ENCODE measurements at places on chromosomes 1 and 21. TPM values are rescaled to one million over a fixed set of nuclear protein-coding genes. Genes with fewer than 3 reads are reported as not detected.

- peaks cover 6% of the 10 kb centered on the region for H3K4me1 ChIP-seq
- H3K27me3 ChIP-seq, result peaks cover 8% of the 10 kb centered on the region
- no peak overlapping the region for H3K4me3 ChIP-seq
- no peak overlapping the region for H3K27ac ChIP-seq
- DNase-seq, result no peak
Measured at GRCh38 chr1:74596717-74597116, 76.9 kb downstream of the ERICH3 start.

- H3K27ac ChIP-seq, result no peak overlapping the region
- peaks cover 8% of the 10 kb centered on the region for H3K4me1 ChIP-seq
- H3K36me3 ChIP-seq, result no peaks in the 10 kb centered on the region
- H3K4me3 ChIP-seq, result no peak overlapping the region
Measured at GRCh38 chr1:235004840-235005391, 123.7 kb downstream of the TOMM20 start.

GRCh38 chr1:155952505-155952890 lies 11.1 kb downstream of the RXFP4 start:
- no peak overlapping the region for H3K27ac ChIP-seq
- DNase-seq, result no peak
- no peaks in the 10 kb centered on the region for H3K27me3 ChIP-seq
- no peaks in the 10 kb centered on the region for H3K4me1 ChIP-seq

The NBPF6 gene
- not detected for total RNA-seq

GRCh38 chr1:167670563-167670962 lies 40.5 kb downstream of the RCSD1 start:
- no peak for DNase-seq
- no peak overlapping the region for H3K4me3 ChIP-seq
- H3K4me1 ChIP-seq, result peaks cover 7% of the 10 kb centered on the region
- no peaks in the 10 kb centered on the region for H3K36me3 ChIP-seq
- no peak overlapping the region for H3K27ac ChIP-seq

The SLAMF9 gene
- not detected for total RNA-seq

DNA sequence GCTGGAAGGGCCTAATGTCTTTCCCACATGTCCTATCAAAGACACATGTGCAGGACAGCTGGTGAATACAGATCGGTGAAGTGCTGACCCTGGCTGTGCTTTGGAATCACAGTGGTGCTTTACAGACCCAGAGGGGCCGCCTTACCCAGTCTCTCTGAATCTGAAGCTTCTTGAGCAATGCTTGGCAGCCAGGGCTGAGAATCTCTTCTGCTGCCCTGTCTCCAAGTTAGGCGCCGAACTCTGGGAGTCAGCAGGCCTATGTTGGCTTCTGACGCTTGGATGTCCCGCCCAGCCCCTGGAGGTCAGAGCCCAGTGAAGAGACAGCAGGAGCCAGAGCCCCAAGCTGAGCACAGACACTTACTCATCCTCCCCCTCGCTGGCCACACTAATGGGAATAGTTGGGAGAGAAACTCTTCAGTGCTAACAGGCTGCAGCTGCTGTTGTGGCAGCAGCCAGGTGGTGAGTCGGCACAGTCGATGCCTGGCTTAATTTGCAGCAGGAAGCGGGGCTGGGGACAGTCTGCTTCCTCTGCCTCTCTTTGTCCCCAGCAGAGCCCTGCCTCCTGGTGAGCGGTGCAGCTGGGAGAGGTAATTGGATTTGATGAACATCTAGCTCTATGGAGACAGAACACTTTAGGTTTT lies 68.1 kb downstream of the URB2 start:
- no peak overlapping the region for H3K4me3 ChIP-seq
- peaks cover 4% of the 10 kb centered on the region for H3K4me1 ChIP-seq
- H3K36me3 ChIP-seq, result no peaks in the 10 kb centered on the region
- peak overlapping the region; percentile 64 for H3K27ac ChIP-seq

DNA sequence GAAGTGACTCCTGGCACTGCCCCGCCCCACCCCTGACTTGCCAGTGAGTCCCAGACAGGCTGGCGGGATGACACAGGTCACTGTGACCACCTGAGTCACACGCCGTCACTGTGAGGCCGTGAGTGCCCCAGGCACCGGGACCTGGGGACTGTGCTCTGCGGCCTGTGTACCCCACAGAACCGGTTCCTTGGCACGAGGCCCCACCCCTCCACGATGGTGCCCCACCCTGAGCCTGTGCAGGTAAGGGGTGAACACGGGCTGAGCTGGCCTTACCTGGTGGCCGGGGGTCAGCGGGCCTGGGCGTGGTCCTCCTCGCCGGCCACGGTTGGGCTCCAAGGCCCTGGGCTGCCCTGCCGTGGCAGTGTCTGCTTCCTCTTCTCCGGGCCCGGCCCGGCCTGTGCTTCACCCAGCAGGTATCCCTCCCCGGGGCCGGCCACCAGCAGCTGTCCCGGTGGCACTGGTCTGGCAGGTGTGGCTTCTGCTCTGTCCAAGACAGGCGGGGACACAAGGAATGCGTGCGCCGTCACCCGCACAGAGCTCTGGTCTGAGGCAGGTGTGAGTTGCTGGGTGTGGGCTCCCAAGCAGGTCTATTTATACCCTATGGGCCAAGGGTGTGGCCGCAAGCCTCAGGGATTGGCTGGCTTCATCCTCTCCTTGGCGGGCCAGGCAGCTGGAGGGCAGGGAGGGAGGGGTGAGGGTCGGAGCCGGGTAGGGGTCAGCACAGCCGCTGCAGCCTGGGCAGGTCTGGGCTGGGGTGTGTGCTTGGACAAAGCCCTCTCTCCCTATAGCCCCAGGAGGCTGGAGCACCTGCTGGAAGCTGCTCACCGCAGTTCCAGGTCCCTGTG lies at the start of gene RNF223:
Gene RNF223, minus strand, starts transcription at position 564 of the 845 bp plus-strand sequence. CDS start 1,740 bp downstream, outside the sequence.
- H3K4me3 ChIP-seq, result no peak within 1 kb of the TSS
- no peak within 1 kb of the TSS for H3K27ac ChIP-seq
- H3K27me3 ChIP-seq, result peaks cover 10% of the 10 kb centered on the region

DNA sequence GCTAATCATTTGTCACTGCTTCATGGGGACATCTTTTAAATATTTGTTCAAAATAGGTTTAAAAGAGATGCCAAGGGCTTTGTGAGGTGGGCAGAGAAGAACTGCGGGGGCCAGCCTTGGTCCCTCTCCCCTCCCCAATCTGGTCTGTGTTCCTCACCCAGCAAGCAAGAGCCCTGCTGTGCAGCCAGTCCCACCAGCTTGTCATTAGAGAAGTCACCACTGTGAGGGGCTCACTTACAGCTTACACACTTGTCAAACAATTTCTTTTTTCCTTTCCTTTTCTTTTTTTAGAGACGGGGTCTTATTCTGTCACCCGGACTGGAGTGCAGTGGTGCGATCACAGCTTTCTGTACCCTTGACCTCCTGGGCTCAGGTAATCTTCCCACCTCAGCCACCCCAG lies 10.4 kb upstream of the CDK18 start:
- H3K27me3 ChIP-seq, result peaks cover 27% of the 10 kb centered on the region
- no peak overlapping the region for H3K27ac ChIP-seq
- no peak overlapping the region for H3K4me3 ChIP-seq
- no peak for DNase-seq
- H3K36me3 ChIP-seq, result no peaks in the 10 kb centered on the region
- peaks cover 18% of the 10 kb centered on the region for H3K4me1 ChIP-seq

DNA sequence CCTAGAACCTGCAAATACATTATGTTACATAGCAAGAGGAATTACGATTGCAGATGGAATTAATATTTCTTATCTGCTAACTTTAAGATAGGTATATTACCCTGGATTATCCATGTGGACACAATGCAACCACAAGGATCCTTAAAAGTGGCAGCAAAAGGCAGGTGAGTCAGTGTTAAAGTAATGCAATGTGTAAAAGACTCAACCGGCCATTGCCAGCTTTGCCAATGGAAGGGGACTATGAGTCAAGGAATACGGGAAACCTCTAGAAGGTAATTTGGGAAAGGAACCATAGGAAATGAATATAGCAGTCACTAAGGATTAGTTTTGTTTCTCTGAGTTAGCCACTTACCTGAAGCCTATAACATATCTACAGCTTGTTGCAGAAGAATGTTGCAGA lies 692.1 kb upstream of the ZP4 start:
- no peaks in the 10 kb centered on the region for H3K27me3 ChIP-seq
- H3K36me3 ChIP-seq, result no peaks in the 10 kb centered on the region
- DNase-seq, result no peak
- no peaks in the 10 kb centered on the region for H3K4me1 ChIP-seq

DNA sequence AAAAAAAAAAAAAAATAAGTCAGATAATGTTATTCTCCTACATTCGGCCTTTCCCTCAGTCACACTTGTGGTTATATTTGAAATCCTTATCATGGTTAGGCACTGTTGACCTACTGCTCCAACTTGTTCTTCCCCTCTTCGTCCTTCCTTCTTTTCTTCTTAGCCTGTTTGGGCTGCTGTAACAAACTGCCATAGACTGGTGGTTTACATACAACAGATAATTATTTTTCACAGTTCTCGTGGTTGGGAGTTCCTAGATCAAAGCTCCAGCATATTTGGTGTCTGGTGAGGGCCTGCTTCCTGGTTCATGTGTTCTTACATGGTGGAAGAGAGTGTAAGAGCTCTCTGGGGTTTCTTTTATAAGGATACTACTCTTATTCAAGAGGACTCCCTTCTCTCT lies 73.4 kb downstream of the RABGAP1L start:
- no peaks in the 10 kb centered on the region for H3K27me3 ChIP-seq
- no peak overlapping the region for H3K27ac ChIP-seq
- no peak for DNase-seq
- peaks cover 17% of the 10 kb centered on the region for H3K36me3 ChIP-seq

DNA sequence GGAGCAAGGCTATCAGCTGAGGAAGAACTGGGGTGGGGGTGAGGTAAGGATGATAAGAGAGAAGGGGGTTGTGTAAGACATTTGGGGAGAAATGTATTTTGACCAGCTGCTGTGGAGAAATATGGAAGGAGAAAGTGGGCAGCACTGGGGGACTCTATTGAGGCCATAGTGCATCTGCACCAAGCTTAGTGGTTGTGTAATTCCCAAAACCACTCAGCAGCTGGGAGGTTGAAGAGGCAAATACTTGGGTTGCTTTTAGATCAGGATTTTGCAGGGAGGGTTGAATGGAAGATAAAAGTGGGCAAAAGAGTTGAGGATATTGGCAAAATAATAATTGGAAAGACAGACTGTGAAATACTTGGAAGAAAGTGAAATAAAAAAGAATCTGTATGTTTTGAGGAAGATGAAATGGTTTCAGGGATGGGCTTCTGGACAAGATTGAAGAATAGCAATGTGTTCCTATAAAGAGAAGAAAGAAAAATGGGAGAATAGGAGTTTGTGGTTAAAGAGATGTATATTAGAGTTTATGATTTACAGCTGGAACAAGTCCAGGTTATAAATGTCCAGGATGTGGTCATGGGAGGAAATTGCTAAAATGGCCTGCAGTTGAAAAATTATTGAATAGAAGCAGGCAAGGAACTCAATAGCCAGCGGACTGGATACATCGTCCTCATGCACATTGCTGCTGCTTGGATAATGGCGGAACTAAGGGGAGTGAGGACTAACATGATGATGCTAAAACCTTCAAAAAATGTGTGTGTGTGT lies 162.7 kb downstream of the DNM3 start:
- H3K4me3 ChIP-seq, result no peak overlapping the region
- no peak for DNase-seq
- H3K36me3 ChIP-seq, result no peaks in the 10 kb centered on the region
- H3K27ac ChIP-seq, result peak overlapping the region; percentile 55

The FAM151A gene
- not detected for total RNA-seq

- H3K4me1 ChIP-seq, result no peaks in the 10 kb centered on the region
- H3K4me3 ChIP-seq, result no peak overlapping the region
- no peaks in the 10 kb centered on the region for H3K27me3 ChIP-seq
- no peak overlapping the region for H3K27ac ChIP-seq
Measured at GRCh38 chr1:248421384-248421783, 18.5 kb downstream of the OR2T1 start.

GRCh38 chr1:58620926-58621325 lies 43.9 kb upstream of the TACSTD2 start:
- H3K4me3 ChIP-seq, result no peak overlapping the region
- peaks cover 31% of the 10 kb centered on the region for H3K4me1 ChIP-seq
- no peaks in the 10 kb centered on the region for H3K36me3 ChIP-seq
- peak overlapping the region; percentile 82 for H3K27ac ChIP-seq

- no peak overlapping the region for H3K4me3 ChIP-seq
- no peak for DNase-seq
- H3K27me3 ChIP-seq, result no peaks in the 10 kb centered on the region
- H3K27ac ChIP-seq, result no peak overlapping the region
- H3K4me1 ChIP-seq, result peaks cover 47% of the 10 kb centered on the region
Measured at GRCh38 chr1:172041742-172042141, 200.4 kb downstream of the DNM3 start.

DNA sequence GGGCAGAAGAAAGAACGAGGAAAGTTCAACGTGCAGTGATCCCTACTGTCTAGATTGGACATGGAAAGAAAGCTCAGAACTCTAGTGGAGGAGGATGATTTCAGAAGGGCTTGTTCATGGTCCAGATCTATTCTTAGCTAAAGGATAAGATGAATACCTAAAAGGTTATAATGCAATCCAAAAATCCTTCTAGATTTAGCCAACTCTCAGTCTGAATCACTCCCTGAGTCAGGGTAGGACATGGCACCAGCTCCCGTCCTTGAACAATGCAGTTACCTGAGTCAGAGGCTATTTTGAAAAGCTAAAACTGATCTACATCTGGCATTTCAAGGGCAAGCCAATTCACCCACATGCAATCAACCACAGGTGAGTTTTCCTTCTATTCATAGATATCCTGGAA lies 38.8 kb upstream of the HIVEP3 start:
- H3K27ac ChIP-seq, result no peak overlapping the region
- H3K4me3 ChIP-seq, result no peak overlapping the region
- no peak for DNase-seq
- H3K36me3 ChIP-seq, result no peaks in the 10 kb centered on the region
- H3K27me3 ChIP-seq, result no peaks in the 10 kb centered on the region

DNA sequence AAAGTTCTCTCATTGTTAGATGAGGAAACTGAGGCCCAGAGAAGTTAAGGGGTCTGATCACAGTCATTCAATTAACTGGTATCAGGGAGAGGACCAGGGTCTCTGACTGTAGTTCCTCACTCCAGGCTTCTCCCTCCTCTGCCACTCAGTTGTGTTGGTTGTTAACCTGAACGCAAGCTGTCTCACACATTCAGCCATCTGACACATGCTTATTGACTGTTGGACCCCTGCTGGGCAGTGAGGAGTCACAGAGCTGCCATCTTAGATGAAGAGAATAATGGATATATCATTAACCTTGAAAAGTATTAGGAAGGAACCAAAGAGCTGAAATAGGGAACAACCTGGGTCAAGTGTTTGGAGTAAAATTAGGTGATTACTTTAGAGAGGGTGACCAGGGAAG lies 194.8 kb downstream of the ZZZ3 start:
- H3K4me1 ChIP-seq, result no peaks in the 10 kb centered on the region
- no peaks in the 10 kb centered on the region for H3K27me3 ChIP-seq
- H3K4me3 ChIP-seq, result no peak overlapping the region

DNA sequence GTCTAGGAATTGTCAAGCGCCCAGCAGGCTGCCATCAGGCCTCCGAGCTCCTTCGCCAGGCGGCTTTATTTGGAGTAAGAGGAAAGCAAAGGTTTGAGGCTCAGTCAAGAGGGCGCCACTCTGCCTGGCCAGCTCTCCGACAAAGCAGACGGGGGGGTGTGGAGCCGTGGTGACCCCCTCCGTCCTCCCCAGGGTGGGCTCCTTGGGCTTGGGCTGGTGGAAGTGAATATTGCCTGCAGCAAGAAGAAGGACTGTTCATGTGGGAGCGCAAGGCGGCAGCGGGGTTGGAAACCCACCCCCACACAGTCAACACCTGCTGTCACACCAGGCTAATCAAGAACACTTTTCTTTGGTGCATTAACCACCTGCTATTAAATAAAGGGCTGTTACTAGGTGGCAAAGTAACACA lies 14.6 kb downstream of the EPHX1 start:
- H3K27ac ChIP-seq, result no peak overlapping the region
- H3K36me3 ChIP-seq, result peaks cover 15% of the 10 kb centered on the region
- no peaks in the 10 kb centered on the region for H3K27me3 ChIP-seq
- peaks cover 5% of the 10 kb centered on the region for H3K4me1 ChIP-seq

The TEX38 gene
- total RNA-seq, result 0.57 TPM

- H3K27ac ChIP-seq, result no peak overlapping the region
- H3K4me1 ChIP-seq, result no peaks in the 10 kb centered on the region
- DNase-seq, result no peak
- no peaks in the 10 kb centered on the region for H3K36me3 ChIP-seq
- H3K4me3 ChIP-seq, result no peak overlapping the region
Measured at GRCh38 chr1:11701551-11701961, 10.0 kb downstream of the DRAXIN start.

Data from mesothelial cell of epicardium (in vitro differentiated cells).